ENCODE measurements at places on chromosomes 16 and 17.

GRCh38 chr17:40859536-40859935, 7.5 kb downstream of the KRT12 start:
- no peak for DNase-seq

DNA sequence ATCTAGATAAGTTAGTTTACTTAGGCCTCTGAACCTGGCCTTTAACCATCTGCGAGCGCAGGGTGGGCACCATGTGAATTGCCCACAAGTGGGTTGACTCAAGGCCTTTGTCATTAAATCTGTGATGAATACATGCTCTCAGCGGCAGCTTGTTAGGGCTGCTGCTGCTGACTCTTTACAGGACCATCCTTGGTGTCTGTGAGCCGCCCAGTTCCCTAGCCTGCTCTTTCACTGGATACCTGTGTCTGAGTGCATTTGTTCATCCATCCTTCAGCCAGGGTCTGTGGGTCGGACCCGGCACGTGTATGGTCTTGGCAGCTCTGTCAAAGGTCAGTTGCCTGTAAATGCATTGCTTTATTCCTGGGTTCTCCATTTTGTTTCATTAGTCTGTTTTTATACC, 321.3 kb downstream of the CNTNAP4 start:
- no peak for DNase-seq

DNA sequence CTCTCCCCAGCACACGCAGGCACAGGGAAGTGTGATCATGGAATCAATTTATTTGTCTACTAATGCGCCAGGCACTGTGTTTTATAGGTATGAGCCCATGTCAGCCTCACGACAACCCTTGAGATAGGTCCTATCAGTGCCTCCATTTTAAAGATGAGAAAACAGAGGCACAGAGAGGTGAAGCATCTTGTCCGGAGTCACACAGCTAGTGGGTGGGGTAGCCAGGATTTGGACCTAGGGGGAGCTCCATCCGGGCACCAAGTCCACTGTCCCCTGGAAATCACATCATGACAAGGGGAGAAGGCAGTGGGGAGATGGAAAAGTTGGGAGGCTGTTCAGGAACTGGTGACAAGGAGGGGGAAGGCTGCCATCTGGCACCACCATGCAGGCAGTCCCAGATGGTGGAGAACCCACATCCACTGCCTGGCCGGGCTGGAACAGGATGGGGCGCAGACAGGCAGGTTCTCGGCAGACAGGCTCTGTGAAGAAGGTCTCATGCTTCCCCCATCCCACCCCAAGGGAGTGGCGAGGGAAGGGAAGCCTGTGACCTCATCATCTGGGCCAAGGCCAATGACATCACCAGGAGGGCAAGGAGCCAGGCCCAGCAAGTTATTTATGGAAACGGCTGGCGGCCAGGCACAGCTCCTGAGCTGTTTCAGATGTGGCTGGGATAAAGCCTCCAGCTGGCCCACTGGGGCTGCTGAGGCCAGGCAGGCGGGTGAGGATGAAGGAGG, 126.0 kb upstream of the SDK2 start:
- DNase-seq: peak; percentile 14

- DNase-seq: no peak
Observed at GRCh38 chr16:54211203-54211602, 75.4 kb downstream of the IRX3 start.

DNA sequence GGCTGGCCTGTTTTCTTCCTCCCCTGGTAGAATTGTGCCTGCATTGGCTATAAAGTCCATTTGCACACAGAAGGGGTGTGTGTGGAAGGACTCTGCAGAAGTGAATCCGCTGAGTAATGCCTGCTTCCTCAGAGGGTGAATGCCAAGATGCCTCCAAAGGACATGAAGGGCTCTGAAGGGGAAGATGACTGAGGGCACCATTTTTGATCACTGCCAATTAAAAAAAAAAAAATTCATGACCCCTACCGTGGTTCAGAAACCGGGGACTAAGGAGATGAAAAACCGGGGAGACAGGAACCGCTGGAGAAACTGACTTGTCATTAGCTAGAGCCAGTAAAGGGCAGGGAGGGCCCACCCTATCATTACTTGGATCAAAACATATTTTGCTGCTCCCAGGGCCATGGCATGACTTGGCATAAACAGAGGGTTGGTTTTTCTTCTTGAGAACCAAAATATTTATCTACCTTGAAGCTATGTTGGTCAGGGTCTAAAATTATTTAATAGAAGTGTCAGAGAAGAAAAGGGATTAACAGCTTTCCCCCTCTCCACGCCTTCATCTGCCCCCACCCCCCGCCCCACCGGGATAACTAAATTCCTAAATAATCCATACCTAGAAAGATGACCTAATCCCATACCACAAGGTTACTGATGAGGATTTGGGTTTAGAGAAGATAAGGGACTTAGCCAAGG, 3.6 kb upstream of the USP7 start:
- peak; percentile 67 for DNase-seq

- no peak for DNase-seq
Observed at GRCh38 chr17:78875363-78876093, 27.5 kb downstream of the CEP295NL start.

GRCh38 chr17:35614810-35615209, 27.7 kb downstream of the AP2B1 start:
- no peak for DNase-seq

- peak; percentile 74 for DNase-seq
Observed at GRCh38 chr17:31394544-31394943, 3.1 kb downstream of the RAB11FIP4 start.

DNA sequence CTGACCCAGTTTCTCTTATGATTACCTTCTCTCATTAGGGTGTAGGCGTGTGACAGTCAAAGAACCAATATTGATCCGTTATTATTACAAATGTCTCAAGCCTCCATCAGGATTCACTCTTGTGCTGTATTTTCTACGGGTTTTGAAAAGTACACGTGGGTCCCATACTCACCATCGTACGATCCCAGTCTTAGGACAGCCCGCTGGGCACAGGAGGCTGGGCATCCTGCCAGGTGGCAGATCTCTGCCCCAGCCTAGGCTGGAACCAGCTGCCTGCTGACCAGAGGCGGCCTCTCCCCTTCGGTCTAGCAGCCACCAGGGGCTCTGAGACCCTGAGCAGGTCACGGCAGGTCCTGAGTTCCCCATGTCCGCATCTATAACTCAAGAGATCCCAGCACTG, 2.0 kb upstream of the METRNL start:
- no peak for DNase-seq

DNA sequence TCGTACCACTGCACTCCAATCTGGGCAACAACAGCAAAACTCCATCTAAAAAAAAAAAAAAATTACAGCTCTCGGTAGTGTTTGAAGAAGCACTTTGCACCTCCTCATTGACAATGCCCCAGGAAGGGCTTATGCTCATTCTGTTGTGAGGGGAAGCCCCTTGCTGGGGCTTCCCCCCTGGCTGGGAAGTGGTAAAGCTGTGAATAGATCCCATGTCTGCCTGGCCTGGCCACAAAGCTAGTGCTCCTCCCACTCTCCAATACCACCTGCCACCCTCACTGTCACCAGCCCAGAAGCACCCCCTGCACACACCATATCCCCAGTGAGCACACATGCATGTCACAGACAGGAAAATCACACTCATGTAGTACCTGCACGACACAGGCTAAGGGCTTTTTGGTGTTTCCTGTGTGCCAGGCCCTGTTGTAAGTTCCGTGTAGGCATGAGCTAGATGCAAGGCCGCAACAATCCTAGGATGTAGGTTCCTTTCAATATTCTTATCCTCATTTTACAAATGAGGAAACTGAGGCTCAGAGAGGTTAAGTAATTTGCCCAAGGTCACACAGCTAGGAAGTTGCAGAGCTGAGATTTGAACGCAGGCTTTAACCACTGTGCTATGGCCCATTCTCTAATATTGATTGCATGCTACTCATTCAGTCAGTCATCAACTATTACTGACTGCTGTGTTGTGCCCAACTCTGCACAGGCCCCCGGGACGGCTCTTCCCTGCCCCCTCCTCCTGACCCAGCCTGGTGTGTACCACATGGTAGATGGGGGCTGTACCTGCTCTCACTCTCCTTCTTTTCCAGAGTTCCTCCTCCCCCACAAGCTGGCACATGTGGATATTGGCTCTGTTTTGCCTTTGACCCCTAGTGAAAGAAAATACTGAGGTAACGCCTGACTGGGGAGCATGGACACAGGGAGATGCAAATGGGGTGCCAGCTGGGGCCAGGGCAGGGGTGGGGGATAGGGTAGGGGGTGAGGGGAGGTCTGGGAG, 11.9 kb upstream of the COL1A1 start:
- DNase-seq: no peak

DNA sequence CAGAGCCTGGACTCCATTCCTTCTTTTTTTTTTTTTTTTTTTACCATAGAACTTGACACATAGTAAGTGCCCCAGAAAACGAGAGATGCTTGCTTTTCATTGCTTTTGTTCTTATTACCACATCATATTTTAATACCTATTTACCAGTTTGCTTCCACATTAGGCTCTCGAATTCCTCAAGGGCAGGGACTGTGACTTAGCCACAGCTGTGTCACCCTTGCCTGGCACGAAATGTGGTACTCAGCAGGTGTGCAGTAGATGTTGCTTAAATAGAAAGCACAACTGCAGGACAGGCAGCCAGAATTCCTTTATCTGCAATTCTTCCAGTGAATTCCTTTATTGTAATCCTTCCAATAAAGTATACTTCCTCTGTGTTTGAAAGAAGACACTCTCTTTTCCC, 393.0 kb downstream of the HAPSTR1 start:
- DNase-seq: no peak

Measured in RPMI8226 (cell line).